ENCODE measurements at places on chromosomes 6 and 20.

- DNase-seq = no peak
Observed at GRCh38 chr6:37946057-37946456, 126.5 kb downstream of the ZFAND3 start.

DNA sequence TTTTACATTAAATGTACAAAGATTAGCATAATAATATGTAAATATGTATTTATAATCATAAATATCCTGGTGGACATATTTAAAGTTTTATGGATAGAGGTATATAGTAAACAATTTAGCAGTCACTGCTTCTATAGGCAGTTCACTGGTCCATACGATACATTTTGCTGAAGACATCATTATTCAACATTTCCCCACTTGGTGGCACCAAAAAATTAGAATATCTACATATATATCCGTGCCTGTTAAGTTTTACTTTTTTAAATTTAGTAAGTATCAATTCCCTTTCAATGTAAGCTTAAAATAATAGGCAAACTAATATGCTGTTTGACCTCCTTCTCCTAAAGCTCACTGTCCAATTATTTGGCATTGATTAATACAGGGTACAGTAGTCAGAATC lies 64.2 kb downstream of the LMBRD1 start:
- no peak for DNase-seq

GRCh38 chr6:49636713-49637349 lies at the start of gene RHAG:
RHAG (minus strand) TSS chr6:49636839; CDS start chr6:49636812, 27 bp downstream.
- no peak for DNase-seq

DNA sequence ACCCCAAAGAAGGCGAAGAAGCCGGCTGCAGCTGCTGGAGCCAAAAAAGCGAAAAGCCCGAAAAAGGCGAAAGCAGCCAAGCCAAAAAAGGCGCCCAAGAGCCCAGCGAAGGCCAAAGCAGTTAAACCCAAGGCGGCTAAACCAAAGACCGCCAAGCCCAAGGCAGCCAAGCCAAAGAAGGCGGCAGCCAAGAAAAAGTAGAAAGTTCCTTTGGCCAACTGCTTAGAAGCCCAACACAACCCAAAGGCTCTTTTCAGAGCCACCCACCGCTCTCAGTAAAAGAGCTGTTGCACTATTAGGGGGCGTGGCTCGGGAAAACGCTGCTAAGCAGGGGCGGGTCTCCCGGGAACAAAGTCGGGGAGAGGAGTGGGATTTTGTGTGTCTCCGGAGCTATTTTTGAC lies 69.6 kb downstream of the HFE start:
- no peak for DNase-seq

DNA sequence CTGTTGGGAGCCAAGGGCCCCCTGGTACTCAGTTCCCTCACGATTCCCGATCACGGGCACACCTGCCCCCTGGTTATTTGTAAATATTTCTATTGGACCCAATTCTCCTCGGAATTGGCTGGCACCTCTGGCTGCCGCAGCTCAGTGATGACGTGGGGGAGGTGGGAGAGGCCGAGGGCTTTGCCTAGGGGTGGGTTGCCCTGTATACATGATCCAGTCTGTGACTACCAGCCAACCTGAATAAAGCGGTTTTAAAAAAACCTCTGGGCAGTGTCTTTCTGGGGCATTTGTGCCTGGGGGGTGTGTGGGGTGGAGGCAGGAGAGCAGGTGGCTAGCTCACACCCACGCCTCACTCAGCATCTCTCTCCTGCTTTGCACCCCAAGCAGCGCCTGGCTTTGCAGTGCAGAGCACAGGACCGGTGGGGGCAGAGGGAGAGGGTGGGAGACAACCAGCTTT lies 42.2 kb downstream of the VSTM2L start:
- DNase-seq = no peak

DNA sequence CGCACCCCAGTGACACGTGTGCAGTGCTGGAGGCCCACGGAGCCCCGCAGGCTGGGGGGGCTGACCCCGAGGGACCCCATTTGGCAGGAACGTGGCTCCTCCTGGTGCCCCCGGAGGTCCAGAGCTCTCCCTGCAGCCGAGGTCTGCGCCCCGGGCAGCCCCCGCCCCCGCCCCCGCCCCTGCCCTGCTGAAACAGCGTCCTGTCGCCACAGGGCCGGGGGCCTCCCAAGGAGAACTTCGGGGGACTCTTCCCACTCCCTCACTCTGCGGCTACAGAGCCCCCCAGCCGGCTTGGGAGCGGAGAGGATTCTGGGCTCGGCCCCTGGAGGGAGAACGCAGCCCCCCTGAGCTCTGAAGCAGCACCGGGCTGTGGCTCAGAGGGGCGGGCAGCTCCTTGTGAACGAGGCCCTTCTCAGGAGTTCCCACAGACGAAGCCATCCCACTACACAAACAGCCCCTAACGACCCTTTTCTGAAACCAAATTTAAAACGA lies 115.2 kb downstream of the DLL1 start:
- no peak for DNase-seq

GRCh38 chr6:120938876-120939472 lies 395.3 kb downstream of the TBC1D32 start:
- no peak for DNase-seq

GRCh38 chr20:41654292-41654691 lies 36.1 kb upstream of the CHD6 start:
- no peak for DNase-seq

GRCh38 chr20:33499355-33499754 lies 9.5 kb downstream of the CBFA2T2 start:
- no peak for DNase-seq

- DNase-seq = no peak
Observed at GRCh38 chr6:53862662-53863462, 68.1 kb downstream of the LRRC1 start.

- DNase-seq = no peak
Observed at GRCh38 chr6:60952500-60952899, 1333.5 kb downstream of the KHDRBS2 start.

GRCh38 chr6:118101220-118101619 lies 194.2 kb downstream of the SLC35F1 start:
- DNase-seq = no peak

GRCh38 chr6:147063469-147064031 lies 140.7 kb upstream of the STXBP5 start:
- DNase-seq = no peak
